ENCODE measurements at places on chromosomes 2 and 18. TPM values are rescaled to one million over a fixed set of nuclear protein-coding genes. Genes with fewer than 3 reads are reported as not detected.

TLX2 gene
- polyA plus RNA-seq, result 3.2 TPM

STK39 gene
- polyA plus RNA-seq, result 11.1 TPM

RESP18 gene
- polyA plus RNA-seq, result not detected

HOXD1 gene
- 0.18 TPM for polyA plus RNA-seq

DSG4 gene
- polyA plus RNA-seq, result not detected

PRKAG3 gene
- polyA plus RNA-seq, result not detected

ABCG8 gene
- 0.03 TPM for polyA plus RNA-seq

DNA sequence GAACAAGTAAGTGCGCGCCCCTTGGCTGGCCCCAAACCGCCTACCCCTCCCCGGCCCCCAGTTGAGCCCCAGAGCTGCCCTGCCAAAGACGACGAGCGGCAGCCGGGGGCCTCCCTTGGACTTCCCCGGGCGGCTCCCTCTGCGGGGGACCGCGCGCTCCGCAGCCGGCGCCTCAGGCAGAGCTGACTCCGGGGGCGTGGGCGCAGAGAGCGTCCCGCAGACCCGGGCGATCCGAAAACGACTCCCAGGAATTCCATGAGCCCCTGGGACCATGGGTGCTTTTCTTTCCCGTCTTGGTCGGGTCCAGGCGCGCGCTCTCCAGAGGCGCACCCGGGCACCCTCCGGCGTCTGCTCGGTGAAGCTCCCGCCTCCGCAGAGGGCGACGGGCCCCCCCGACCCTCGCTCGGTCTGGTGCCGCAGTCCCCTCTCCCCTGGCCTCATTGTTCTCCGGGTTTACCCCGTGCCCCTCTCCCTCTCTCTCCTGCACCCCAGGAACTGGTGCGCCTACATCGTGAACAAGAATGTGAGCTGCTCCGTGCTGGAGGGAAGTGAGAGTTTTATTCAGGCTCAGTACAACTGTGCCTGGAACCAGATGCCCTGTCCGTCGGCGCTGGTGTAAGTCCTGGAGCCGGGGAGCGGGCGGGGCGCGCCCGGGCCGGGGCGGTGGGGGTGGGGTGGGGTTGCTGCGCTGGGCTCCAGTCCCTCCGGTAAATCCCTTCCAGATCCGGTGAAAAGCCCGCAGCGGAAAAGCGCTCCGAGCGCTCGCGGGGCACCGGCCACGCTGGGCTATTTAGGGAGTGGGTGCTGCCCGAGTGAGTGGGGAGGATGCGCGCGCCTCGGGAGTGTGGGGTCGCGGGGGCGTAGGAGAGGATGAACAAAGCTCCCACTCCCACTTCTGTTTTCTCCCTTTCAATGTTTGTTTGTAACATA lies 776 bp downstream of the EMILIN2 start:
- peaks cover 35% of the 10 kb centered on the region for H3K27me3 ChIP-seq
- peaks cover 21% of the 10 kb centered on the region for H3K4me1 ChIP-seq
- H3K27ac ChIP-seq, result no peak overlapping the region
- no peak for DNase-seq
- peak overlapping the region; percentile 54 for H3K4me3 ChIP-seq
- H3K36me3 ChIP-seq, result no peaks in the 10 kb centered on the region

- no peak overlapping the region for H3K4me3 ChIP-seq
- no peaks in the 10 kb centered on the region for H3K27me3 ChIP-seq
- no peaks in the 10 kb centered on the region for H3K4me1 ChIP-seq
- peak; percentile 73 for DNase-seq
- H3K27ac ChIP-seq, result no peak overlapping the region
Observed at GRCh38 chr2:230908595-230909191, 16.3 kb downstream of the GPR55 start.

- no peaks in the 10 kb centered on the region for H3K27me3 ChIP-seq
- no peak overlapping the region for H3K27ac ChIP-seq
- DNase-seq, result no peak
- H3K4me1 ChIP-seq, result no peaks in the 10 kb centered on the region
- no peaks in the 10 kb centered on the region for H3K36me3 ChIP-seq
Observed at GRCh38 chr18:63078471-63078870, 241.1 kb downstream of the BCL2 start.

DNA sequence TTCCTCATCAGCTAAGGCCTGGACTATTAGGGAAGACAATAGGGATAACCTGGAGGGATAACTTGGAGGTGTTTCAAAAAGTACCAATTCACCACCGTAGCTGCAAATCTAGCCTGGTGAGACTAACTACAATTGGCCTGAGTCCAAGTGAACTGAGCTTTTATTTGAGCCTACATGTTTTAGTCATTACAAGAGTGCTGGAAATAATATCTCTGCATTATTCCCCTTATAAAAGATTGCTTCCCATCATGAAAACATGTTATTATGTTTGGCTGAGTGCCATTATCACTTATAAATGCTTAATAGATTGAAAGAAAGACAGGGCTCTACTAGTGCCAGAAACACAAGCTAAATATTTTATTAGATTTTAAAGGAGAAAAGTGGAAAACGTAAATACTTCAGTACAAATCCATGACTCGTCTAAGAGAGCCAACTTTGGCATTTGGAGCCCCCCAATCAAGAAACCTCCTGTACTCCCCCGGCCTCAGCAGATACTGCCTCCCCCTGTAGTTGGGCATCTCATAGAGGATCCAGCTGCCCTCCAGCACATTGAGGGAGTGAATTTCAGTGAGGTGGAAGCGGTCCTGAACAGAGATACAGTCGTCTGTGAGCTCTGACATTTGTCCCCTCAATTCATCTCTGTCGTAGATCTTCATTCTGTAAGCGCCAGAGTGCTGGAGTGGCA lies 3.6 kb downstream of the CRYGB start:
- no peaks in the 10 kb centered on the region for H3K27me3 ChIP-seq
- no peak for DNase-seq
- no peaks in the 10 kb centered on the region for H3K4me1 ChIP-seq
- no peak overlapping the region for H3K27ac ChIP-seq

GRCh38 chr2:37786854-37787253 lies 115.4 kb upstream of the CDC42EP3 start:
- no peak overlapping the region for H3K4me3 ChIP-seq
- no peaks in the 10 kb centered on the region for H3K4me1 ChIP-seq
- DNase-seq, result no peak
- H3K27me3 ChIP-seq, result no peaks in the 10 kb centered on the region
- H3K36me3 ChIP-seq, result no peaks in the 10 kb centered on the region

DNA sequence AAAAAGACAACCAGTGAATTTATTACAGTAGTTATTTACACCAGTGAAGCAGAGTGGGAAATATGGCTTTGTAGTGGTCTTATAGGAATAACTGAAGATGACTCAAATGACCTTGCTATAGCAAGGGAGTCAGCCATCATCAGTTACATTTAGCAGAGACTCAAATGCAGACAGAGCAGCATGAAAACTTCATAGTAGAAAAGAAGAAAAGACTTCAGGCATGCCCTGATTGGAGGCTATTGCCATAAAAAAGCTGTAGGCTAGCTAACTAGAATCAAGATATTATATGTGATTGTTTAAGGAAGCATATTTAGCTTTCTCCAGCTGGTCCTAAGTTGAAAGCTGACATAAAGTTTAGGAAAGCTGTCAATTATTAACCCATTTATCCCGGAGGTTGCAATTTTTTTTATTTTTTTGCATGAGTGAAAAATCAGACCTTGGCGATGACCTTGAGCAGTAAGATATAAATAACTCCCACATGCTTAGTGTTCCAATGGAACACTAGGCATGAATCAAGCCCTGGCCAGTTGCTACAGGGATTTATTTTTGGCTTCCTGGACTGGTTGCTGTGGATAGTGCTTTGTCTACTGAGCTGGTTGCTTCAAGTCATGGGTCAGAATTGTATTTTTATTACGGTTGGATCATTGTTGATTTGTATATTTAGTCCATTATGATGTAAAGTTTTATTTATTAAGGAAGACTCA lies 675.6 kb upstream of the VRK2 start:
- no peak overlapping the region for H3K4me3 ChIP-seq
- H3K27me3 ChIP-seq, result no peaks in the 10 kb centered on the region
- H3K27ac ChIP-seq, result no peak overlapping the region
- no peaks in the 10 kb centered on the region for H3K4me1 ChIP-seq
- H3K36me3 ChIP-seq, result no peaks in the 10 kb centered on the region

DNA sequence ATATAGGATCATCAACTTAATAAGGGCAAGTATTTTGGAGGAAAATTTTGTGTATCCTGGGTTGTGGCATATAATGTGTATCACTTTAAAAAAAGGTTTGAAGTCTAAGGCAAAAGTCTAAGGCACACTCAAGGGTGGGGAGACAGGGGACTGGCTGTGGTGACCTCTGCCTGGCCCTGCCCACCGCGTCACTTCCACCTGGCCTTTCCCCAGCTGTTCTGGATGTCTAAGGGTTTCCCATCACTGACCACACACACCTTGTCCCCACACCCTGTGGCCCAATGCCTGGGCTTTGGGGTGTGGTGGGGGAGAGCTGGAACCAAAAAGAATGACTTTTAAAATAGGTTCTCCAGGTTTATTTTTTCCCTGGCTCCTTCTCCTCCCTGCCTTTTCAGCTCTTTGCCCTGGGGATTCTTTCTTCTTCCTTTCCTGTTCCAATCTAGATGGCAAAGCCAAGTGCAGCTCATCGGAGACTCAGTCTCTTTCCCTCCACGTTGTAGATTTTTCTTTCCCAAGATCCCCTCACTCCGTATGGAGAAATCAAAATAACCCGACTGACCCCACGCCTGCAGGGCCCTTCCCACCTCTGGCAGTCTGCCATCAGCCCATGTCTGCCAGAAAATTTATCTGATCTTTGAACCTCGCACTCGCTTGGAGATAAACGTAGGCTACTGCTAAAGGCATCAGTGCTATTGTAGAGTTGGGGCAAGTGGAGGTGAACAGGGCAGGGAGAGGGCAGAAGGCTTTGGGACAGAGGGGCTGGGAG lies 257.2 kb downstream of the DYSF start:
- H3K36me3 ChIP-seq, result no peaks in the 10 kb centered on the region
- H3K27ac ChIP-seq, result no peak overlapping the region
- H3K4me1 ChIP-seq, result no peaks in the 10 kb centered on the region
- H3K27me3 ChIP-seq, result no peaks in the 10 kb centered on the region
- no peak for DNase-seq
- H3K4me3 ChIP-seq, result no peak overlapping the region

DNA sequence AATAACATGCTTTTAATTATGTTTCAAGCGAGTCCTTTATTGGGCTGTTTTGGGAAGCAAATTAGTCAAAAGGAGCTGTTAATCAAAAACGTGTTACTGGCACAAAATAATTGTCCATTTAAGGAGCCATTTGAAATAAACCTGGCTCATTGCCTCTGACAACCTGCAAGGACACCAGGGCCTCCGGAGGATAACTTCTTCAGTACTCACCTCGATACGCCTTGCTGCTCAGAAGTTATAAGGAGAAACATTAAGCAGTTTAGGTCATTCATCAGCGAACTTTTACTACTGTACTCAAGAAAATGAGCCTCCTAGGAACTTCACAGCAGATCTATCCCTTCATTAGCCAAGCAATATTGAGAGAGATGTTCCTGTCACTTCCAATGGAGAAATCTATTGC lies 1579.2 kb upstream of the ACVR2A start:
- H3K36me3 ChIP-seq, result no peaks in the 10 kb centered on the region
- DNase-seq, result no peak
- H3K4me3 ChIP-seq, result no peak overlapping the region
- no peak overlapping the region for H3K27ac ChIP-seq
- no peaks in the 10 kb centered on the region for H3K27me3 ChIP-seq

GRCh38 chr2:71865391-71865965 lies 282.2 kb downstream of the CYP26B1 start:
- no peak overlapping the region for H3K4me3 ChIP-seq
- no peaks in the 10 kb centered on the region for H3K27me3 ChIP-seq
- H3K27ac ChIP-seq, result no peak overlapping the region
- no peak for DNase-seq
- H3K36me3 ChIP-seq, result no peaks in the 10 kb centered on the region
- H3K4me1 ChIP-seq, result no peaks in the 10 kb centered on the region

- H3K27me3 ChIP-seq, result no peaks in the 10 kb centered on the region
- no peak for DNase-seq
- no peak overlapping the region for H3K27ac ChIP-seq
- no peak overlapping the region for H3K4me3 ChIP-seq
Observed at GRCh38 chr2:165827921-165828276, 33.9 kb upstream of the GALNT3 start.

- H3K27me3 ChIP-seq, result no peaks in the 10 kb centered on the region
- DNase-seq, result no peak
- H3K4me1 ChIP-seq, result no peaks in the 10 kb centered on the region
Observed at GRCh38 chr2:205484764-205485163, 197.5 kb upstream of the NRP2 start.

GRCh38 chr2:233464531-233465240 lies 101.9 kb downstream of the USP40 start:
- peaks cover 58% of the 10 kb centered on the region for H3K36me3 ChIP-seq
- H3K4me1 ChIP-seq, result no peaks in the 10 kb centered on the region
- no peaks in the 10 kb centered on the region for H3K27me3 ChIP-seq
- H3K4me3 ChIP-seq, result no peak overlapping the region
- DNase-seq, result no peak

GRCh38 chr2:70191244-70191735 lies 471 bp upstream of the C2orf42 start:
- H3K4me1 ChIP-seq, result no peaks in the 10 kb centered on the region
- H3K27me3 ChIP-seq, result no peaks in the 10 kb centered on the region
- DNase-seq, result no peak
- H3K36me3 ChIP-seq, result no peaks in the 10 kb centered on the region

- DNase-seq, result no peak
- H3K4me3 ChIP-seq, result no peak overlapping the region
Observed at GRCh38 chr2:74364533-74365505, 15.3 kb downstream of the DCTN1 start.

DNA sequence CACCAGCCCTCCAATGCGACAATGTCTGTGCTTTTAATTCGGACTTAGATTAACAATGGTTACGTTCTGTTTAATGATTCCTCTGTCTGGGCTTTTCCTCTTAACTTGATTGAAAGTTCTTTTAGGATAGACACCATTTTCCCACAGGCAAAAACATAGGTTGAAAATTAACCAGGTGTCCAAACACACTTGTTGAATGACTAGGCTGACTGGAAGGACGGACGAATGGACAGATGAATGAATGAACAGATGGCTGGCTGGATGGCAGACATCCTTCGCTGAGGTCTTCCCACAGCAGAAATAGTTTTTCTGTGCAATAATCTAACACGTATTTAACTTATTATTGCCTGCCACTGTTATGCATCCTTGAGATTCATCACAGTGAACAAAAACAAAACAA lies 298.8 kb downstream of the SRBD1 start:
- H3K4me1 ChIP-seq, result no peaks in the 10 kb centered on the region
- no peak for DNase-seq
- H3K27me3 ChIP-seq, result no peaks in the 10 kb centered on the region
- no peak overlapping the region for H3K27ac ChIP-seq
- no peaks in the 10 kb centered on the region for H3K36me3 ChIP-seq

Data from adrenal gland (tissue), 19 donors.